ENCODE measurements at places on chromosomes 6 and 20. TPM values are rescaled to one million over a fixed set of nuclear protein-coding genes. Genes with fewer than 3 reads are reported as not detected.

RIPOR2 gene
- total RNA-seq: 1.1 TPM

SSTR4 gene
- not detected for total RNA-seq

- DNase-seq: no peak
These were observed 51.3 kb upstream of the DST start for GRCh38 chr6:56694002-56694401.

DNA sequence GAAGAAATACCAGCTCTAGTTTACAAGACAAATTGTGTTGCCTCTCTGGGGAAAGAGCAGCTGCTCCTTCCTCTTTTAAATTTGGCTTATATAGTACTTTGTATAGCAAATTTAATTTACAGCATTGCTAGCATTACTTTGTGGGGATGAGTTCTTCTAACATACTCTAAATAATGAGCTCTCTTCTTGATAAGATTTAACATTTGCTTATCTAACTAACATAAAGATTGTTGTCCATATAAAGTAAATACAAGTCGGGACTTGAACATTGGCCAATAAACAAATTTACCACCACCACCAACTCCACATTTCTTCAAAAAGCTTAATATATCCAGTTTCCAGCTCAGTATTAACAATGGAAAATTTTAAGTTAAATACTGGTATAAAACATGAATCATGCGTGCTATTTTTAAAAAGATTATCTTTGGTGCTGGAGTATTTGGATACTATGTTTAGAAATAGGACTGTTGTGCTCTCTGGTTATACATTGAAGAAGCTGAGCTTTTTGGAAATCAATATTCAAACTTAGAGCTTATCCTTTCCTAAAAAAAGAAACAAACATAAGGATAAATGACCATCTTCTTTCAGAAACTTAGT, 1146.9 kb upstream of the GJE1 start:
- DNase-seq: no peak

All from pancreas (tissue), 10 donors.